ENCODE measurements at places on chromosomes 13 and 19.

GRCh38 chr13:110230661-110231347, 76.2 kb downstream of the COL4A1 start:
- DNase-seq: no peak

DNA sequence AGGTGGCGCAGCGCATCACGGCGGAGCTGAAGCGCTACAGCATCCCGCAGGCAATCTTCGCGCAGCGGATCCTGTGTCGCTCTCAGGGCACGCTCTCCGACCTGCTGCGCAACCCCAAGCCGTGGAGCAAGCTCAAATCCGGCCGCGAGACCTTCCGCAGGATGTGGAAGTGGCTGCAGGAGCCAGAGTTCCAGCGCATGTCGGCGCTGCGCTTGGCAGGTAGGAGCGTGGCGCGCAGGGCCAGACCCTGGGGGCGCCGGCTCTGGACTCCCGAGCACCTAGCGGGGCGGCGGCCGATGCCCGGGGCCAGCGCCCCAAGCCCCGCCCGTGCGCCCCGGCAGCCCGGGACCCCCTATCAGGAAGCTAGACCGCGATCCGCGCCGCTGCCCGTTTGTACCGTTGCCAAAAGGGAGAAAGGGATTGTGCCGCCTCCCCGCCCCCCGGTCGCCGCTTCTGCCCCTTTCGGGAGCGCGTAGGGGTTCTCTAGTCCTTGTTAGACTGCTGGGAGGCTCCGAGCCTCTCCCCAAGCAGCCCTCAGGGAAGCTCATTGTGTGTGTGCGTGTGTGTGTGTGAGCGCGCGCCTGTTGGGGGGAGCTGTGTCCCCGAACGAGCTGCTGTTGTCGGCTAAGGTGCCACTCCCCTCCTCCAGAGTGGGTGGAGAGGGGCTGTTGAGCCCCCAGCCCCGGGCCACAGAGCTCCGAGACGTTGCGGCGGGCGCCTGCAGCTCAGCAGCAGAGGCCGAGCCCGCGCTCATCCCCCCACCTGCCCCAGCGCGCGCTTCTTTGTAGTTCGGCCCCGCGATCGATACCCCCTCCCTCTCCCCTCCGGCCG, 1.5 kb downstream of the ONECUT3 start:
- no peak for DNase-seq

- DNase-seq: no peak
Measured at GRCh38 chr19:8413629-8413995, 507 bp downstream of the MARCHF2 start.

GRCh38 chr13:104385404-104385803, 1319.2 kb upstream of the SLC10A2 start:
- no peak for DNase-seq

Measured in NCI-H524 (cell line).